ENCODE measurements at places on chromosomes 6 and 20. TPM values are rescaled to one million over a fixed set of nuclear protein-coding genes. Genes with fewer than 3 reads are reported as not detected.

GRCh38 chr20:62631336-62632308 is 10.7 kb upstream of the SLCO4A1 start:
- no peaks in the 10 kb centered on the region for H3K27me3 ChIP-seq
- H3K27ac ChIP-seq = no peak overlapping the region
- H3K4me3 ChIP-seq = no peak overlapping the region
- no peaks in the 10 kb centered on the region for H3K36me3 ChIP-seq
- no peaks in the 10 kb centered on the region for H3K4me1 ChIP-seq

DNA sequence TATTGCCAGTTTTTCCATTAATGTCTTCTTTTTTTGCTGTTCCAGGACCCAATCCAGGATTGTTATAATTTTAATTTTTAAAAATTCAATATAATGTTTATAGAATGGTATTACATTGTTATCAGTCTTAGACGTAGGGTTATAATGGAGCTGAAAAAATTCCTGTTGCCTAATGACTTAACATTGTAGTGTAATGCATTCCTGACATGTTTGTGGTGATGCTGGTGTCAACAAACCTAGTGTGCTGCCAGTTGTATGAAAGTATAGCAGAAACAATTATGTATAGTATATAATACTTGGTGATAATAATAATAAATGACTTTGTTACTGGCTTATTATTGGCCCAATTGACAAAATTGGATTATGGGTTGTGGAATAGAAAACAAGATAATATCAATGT is 30.4 kb downstream of the KIZ start:
- H3K27me3 ChIP-seq = no peaks in the 10 kb centered on the region
- DNase-seq = no peak
- no peak overlapping the region for H3K27ac ChIP-seq
- no peaks in the 10 kb centered on the region for H3K4me1 ChIP-seq
- H3K36me3 ChIP-seq = no peaks in the 10 kb centered on the region
- H3K4me3 ChIP-seq = no peak overlapping the region

DNA sequence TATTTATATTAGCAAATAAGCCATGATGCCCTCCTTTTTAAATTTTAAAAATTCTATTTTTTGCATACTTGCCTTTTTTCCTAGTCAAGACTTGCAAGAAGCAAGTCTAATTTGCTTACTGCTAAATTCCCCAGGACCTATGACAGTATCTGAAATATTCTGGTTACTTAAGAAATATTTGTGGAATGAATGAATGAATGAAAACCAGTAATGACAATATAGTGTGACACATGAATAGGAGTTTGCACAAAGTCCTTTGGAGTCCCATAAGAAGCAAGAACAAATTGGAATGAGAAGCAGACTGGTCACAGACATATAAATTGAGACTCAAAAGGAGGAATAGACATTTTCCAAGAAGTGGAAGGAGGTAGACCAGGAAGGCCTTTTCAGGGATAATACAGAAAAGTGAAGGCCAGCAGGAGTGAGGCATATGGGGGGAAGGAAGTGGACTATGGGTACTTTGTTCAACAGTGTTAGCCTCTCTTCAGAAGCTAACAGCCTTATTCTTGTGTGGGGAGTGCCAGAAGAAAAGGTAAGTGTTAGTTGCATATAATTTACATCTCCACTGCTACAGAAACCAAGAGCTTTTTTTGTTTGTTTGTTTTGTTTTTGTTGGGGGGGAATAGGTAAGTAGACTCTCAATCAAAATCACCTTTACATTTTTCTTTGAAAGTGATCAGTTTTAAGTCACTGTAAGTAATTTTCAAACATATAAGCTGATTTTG is 93.6 kb upstream of the FAM184A start:
- DNase-seq = no peak
- H3K27ac ChIP-seq = no peak overlapping the region
- H3K4me3 ChIP-seq = no peak overlapping the region
- no peaks in the 10 kb centered on the region for H3K27me3 ChIP-seq
- no peaks in the 10 kb centered on the region for H3K4me1 ChIP-seq

DNA sequence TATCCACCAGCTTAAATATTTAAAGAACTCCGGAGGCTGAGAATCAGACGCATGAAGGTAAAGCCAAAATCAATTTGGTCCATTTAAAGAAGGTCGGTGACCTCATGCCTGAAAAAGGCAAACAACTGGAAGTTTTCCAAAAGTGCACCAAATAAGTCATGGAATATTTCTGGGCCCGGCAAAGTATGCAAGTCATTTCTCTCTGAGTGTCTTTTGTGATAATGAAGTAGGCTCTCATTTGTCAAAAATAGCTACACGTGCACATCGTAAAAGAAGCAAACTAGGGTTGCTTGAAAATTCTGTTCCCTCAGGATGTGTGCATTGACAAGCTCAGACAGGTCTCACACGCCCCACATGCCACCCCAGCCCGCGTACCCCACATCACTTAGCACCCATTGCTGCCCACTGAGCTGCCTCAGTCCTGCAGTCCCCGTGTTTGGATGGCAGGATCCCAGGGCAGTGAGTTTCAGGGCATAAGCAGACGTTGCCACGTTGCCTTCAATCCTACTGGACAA is 20.5 kb upstream of the PYGB start:
- no peak overlapping the region for H3K27ac ChIP-seq
- H3K4me3 ChIP-seq = no peak overlapping the region
- no peaks in the 10 kb centered on the region for H3K4me1 ChIP-seq
- H3K27me3 ChIP-seq = no peaks in the 10 kb centered on the region

DNA sequence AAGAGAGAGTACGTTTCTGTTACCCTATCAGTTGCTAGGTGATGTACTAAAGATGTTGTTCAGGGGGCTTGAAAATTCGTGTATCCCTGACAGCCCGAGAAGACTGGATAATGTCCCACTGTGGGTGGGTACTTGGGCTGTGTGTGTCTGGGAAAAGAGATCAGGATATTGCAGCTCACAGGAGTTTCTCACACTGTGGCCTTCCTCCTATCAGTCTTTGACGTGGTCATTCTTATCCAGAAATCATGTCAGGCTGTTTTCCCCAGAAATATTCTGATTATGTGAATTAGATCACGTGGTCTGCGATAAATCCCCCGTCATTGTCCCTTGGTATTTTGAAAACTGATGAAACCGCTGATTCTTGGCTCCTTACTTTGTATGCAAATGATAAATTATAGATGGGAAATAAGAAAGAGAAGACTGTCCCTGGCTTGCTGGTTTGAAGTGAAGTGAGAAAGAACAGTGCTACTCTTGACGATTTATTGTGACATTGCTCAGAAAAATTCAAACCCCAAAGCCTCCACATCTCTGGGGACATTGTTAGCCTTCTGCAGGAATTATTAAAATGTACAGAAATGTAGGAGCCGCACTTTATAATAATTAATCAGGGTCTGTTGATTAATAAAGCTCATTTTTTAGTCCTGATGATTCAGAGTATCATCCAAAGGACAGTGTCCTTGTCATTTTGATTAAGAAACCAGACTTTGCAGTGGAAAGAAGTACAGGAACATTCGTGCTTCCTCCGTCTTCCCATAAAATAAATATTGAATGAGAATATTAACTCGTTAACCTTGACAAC is 167.5 kb upstream of the TSHZ2 start:
- H3K36me3 ChIP-seq = no peaks in the 10 kb centered on the region
- no peak overlapping the region for H3K27ac ChIP-seq
- no peak overlapping the region for H3K4me3 ChIP-seq
- H3K27me3 ChIP-seq = peaks cover 4% of the 10 kb centered on the region

DNA sequence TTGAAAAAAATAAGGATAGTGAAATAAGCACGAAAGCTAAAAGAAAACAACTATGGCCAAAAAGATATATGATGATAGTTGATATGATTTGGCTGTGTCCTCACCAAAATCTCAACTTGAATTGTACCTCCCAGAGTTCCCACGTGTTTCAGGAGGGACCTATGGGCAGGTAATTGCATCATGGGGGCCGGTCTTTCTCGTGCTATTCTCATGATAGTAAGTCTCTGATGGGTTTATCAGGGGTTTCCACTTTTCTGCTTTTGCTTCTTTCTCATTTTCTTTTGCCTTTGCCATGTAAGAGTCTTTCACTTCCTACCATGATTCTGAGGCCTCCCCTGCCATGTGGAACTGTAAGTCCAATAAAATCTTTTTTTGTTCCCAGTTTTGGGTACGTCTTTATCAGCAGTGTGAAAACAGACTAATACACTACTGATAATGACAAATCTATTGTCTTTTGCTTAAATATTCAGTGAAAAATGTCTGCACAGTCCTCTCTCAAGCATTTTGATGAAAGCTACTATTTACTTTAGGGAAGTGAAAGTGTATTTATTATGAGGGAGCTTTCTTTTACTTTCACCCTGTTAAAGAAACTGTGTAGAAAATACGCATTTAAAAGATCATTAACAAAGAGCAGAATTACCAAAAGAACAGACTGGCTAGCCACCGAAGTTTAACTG is 389.1 kb downstream of the HTR1B start:
- no peak overlapping the region for H3K4me3 ChIP-seq
- no peaks in the 10 kb centered on the region for H3K4me1 ChIP-seq
- H3K27ac ChIP-seq = no peak overlapping the region
- H3K36me3 ChIP-seq = no peaks in the 10 kb centered on the region
- no peaks in the 10 kb centered on the region for H3K27me3 ChIP-seq

DNA sequence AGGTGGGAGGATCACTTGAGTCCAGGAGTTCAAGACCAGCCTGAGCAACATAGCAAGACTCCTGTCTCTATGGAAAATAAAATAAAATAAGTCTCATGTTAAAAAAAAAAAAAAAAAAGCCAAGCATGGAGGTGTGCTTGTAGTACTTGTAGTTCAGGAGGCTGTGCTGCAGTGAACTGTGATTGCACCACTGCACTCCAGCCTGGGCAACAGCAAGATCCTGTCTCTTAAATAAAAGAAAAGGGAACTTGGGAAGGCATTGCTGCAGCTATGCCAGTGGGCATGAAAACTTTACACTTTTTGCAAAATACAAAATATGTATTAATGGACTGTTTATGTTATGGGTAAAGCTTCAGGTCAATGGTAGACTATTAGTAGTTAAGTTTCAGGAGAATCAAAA is 37.5 kb upstream of the REV3L start:
- no peak overlapping the region for H3K27ac ChIP-seq
- no peaks in the 10 kb centered on the region for H3K36me3 ChIP-seq
- H3K4me3 ChIP-seq = no peak overlapping the region
- peaks cover 4% of the 10 kb centered on the region for H3K4me1 ChIP-seq
- no peaks in the 10 kb centered on the region for H3K27me3 ChIP-seq
- DNase-seq = no peak

- no peak overlapping the region for H3K4me3 ChIP-seq
- no peaks in the 10 kb centered on the region for H3K27me3 ChIP-seq
- H3K27ac ChIP-seq = no peak overlapping the region
- no peak for DNase-seq
- peaks cover 4% of the 10 kb centered on the region for H3K4me1 ChIP-seq
- no peaks in the 10 kb centered on the region for H3K36me3 ChIP-seq
Observed at GRCh38 chr6:13234130-13234529, 94.2 kb downstream of the TBC1D7 start.

DNA sequence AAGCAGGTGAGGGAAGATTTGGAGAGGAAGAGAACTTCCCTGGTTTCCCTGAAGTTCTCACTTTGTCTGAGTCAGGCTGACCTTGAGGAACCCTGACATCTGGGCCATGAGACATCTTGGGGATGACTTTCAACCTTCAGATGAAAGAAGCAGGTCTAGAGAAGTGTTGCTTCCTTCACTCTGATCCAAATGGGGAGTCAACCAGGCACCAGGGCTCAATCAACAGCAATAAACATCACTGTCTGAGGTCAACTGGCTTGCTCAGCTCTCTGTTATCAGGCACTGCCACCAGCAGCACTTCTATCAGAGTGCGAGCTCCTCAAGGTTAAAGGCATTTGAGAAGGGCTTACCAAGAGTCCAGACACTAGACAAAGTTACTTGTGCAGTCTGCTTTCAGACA is 6.3 kb downstream of the ACOT8 start:
- no peaks in the 10 kb centered on the region for H3K27me3 ChIP-seq
- H3K4me1 ChIP-seq = peaks cover 15% of the 10 kb centered on the region
- H3K27ac ChIP-seq = no peak overlapping the region
- no peak for DNase-seq
- no peak overlapping the region for H3K4me3 ChIP-seq

DNA sequence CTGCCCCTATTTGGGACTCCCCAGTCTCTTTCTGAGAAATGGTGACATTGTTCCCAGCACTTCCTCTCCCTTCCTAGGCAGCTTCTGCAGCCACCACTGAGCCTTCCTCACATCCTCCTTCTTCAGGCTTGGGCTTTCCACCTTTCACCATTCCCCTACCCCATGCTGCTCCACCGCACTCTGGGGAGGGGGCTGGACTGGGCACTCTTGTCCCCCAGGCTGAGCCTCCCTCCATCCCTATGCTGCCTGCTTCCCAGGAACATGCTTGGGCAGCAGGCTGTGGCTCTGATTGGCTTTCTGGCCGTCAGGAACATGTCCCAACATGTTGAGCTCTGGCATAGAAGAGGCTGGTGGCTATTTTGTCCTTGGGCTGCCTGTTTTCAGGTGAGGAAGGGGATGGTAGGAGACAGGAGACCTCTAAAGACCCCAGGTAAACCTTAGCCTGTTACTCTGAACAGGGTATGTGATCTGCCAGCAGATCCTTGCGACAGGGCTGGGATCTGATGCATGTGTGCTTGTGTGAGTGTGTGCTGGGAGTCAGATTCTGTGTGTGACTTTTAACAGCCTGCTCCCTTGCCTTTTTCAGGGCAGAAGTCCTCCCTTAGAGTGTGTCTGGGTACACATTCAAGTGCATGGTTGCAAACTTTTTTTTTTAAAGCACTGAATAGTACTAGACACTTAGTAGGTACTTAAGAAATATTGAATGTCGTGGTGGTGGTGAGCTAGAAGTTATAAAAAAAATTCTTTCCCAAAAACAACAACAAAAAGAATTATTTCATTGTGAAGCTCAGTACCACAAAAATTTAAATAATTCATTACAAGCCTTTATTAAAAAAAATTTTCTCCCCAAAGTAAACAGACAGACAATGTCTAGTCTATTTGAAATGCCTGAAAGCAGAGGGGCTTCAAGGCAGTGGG is 2.1 kb upstream of the CDKN1A start:
- H3K4me3 ChIP-seq = no peak overlapping the region
- H3K27ac ChIP-seq = no peak overlapping the region
- no peaks in the 10 kb centered on the region for H3K27me3 ChIP-seq

DNA sequence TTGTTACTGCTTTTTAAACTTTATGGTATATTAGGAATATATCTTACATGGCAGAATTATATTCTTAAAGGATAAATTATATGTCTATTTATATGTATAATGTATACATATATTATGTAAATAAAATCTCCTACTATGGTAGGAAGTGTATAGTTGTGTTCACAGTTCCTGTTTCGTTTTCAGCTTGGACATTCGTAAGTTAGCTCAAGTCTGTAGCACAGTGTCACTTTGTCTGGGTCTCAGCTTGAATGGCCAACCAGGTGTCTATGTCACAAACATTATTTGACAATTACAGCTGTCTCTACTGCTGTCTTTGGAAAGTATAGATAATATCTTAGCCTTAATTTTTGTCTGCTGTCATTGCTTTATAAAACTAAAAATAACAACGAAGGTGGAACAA is 303.9 kb downstream of the CDKAL1 start:
- H3K36me3 ChIP-seq = no peaks in the 10 kb centered on the region
- H3K4me1 ChIP-seq = no peaks in the 10 kb centered on the region

ABHD16B gene
- not detected for total RNA-seq

PNPLA1 gene
- not detected for total RNA-seq

TNNC2 gene
- not detected for total RNA-seq

BMP2 gene
- 0.13 TPM for total RNA-seq

Measured in T-cell (primary cell).